ENCODE measurements at places on chromosomes 7 and 10.
A peak's percentile ranks its signal among the peaks of the same experiment; 100 is the strongest.

DNA sequence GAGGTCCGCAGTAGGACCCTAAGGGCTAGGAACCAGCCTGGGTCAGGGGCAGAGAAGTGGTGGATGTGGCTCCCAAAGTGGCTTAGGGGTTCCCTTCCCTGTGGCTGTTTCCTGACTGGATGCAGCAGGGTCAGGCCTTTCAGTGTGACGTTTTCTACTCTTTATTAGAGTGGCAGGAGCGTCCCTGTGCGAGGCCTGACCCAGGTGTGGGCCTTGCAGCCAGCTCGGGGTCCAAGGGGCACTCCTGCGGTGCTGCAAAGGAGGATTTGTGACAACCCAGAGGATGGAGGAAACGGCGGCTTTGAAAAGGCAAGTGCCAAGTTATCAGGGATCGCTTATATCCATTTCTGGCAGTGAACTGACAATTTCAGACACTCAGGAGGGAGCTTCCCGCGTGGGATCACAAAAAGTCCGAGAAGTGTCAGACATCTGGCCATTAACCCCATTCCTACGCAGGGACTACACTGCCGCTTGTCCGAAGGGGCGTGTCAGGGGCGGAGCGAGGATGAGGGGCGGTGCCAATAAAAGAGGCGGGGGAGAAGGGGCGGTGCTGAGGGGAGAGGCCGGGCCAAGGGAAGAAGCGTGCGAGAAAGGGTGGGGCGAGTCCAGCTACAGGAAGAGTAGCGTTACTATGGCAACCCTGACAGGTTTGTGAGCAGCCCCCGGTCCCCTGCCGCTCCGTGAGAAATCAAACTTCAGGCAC is 98.8 kb upstream of the ZNF722 start:
- DNase-seq, result peak; percentile 63

- no peak for DNase-seq
Observed at GRCh38 chr7:145394126-145394525, 558.3 kb upstream of the TPK1 start.

GRCh38 chr7:42590771-42591310 is 321.0 kb downstream of the C7orf25 start:
- no peak for DNase-seq

DNA sequence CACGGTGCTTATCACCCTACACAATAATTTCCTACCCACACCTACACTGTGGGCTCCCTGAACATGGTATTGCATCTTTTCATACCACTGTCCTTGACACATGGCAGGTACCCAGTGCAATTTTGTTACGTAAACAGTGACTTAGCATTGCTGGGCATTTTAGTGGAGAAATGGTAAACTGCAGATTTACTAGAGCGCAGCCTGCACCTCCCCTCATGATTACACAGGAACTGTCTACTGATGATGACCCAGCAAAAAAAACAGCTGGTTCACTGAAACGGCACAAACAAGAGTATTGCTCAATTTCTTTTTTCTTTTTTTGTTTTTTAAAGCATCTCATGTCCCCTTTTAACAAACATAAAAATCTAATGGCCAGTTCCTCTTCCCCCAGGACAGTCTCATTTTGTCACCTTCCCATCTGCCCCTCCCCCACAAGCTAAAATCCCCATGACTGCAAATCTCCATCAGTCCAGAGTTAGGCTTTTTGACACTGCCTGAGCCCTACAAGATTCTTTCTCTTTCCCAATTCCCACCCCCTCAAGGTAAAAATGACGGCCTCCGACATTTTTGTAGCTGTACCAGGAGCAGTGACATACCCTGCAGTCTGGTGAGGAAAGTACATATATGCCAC is 2.8 kb downstream of the ZNF746 start:
- no peak for DNase-seq

- no peak for DNase-seq
Observed at GRCh38 chr7:30332549-30332948, 48.2 kb downstream of the ZNRF2 start.

DNA sequence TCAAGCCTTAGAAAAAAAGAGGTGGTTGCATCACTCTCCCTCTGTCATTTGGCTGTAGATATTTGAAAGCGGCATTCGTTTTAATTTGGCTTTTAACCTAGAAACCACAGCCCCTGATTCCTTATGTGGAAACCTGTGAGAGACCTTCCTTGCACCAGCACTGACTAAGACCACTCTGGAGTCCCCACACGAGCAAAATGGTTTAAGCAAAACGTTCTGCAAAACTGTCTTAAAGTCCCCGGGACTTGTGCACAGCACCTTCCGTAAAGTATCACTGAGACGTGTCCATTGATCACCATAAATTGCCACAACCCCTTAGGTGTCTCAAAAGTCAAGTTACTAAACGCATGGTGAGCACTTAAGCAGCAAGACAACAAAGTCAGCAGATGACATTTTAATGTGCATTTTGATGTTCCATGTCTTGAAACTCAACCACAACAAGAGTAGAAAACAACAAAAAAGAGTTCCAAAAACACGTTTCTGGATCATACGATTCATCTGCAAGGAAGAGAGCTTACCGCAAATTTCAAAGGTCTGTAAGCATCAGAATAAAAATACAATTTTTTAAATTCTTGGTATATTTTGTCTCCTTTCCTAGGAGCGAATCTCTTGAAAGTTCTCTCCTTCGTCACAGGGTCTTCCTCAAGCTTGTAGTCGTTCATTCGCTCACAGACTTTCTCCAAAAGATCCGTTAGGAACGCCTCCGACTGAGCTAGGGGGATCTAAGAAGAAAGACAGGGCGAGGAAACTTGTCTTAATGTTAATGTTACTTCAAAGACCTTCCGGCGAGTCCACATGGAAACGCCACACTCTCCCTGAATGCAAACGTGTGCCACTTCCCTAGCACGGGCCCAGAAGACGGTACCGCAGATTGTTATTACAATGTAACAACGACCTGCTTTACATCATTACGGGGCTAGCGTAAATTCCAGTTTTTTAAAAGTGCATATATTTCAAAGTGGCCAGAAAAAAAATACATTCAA is 37.7 kb downstream of the CNPY1 start:
- DNase-seq, result no peak

GRCh38 chr10:33153251-33153967 is 181.1 kb downstream of the NRP1 start:
- DNase-seq, result no peak

GRCh38 chr10:123428391-123428790 is 237.8 kb upstream of the GPR26 start:
- no peak for DNase-seq

- DNase-seq, result no peak
Observed at GRCh38 chr10:76009531-76009930, 578.1 kb downstream of the LRMDA start.

- no peak for DNase-seq
Observed at GRCh38 chr10:5573319-5573950, 48.7 kb downstream of the CALML3 start.

GRCh38 chr7:41621953-41622831 is 80.7 kb downstream of the INHBA start:
- DNase-seq, result no peak

GRCh38 chr7:78703391-78703790 is 750.1 kb downstream of the MAGI2 start:
- no peak for DNase-seq

DNA sequence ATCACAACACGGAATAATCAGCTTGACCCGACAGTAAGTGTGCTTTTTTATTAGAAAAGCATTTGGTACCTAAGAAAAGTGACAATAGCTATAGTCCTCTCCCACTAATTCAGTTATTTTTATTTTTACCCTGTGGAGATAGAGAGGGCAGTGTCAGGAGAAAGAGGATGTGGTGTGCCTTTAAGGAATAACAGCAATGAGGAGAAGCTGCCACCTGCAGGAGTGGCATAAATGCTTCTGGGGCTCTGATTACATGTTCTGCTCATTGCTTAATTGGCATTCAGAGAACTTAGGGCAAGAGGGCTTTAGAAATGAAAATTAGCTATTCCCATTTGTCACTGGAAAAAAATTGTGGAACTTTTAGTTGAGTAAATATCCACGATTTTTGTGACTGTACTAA is 60.1 kb downstream of the DENND11 start:
- DNase-seq, result no peak

- DNase-seq, result no peak
Observed at GRCh38 chr7:157437519-157438061, 100.8 kb downstream of the DNAJB6 start.

GRCh38 chr7:28536259-28536658 is 123.9 kb downstream of the CREB5 start:
- DNase-seq, result no peak

DNA sequence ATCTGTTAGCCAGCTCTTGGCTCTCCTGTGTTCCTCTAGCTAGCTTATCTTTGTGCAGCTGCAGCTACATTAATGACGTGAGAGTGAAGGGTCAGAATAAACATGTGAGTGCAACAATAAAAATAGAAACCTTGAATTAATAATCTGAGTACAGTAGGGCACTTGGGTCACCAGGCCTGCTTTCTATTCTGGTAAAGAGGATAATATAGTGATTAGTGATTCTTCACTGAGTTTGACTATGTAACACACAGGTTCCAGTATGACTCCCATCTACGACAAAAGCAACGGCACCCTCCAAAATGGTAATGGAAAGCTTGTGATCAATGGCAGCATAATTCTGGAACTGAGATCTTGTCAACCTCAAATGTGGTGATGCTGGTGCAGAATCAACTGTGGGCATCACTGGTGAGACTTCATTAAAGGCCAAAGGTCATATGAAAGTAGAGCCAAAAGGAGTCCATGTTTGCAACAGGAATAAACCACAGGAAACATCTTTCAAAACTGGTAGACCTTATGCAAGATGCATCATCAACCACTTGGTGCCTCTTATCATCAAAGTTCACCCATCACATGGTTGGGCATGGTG is 77.6 kb downstream of the NRBF2 start:
- DNase-seq, result no peak

GRCh38 chr7:151437866-151438516 is 1.9 kb downstream of the CRYGN start:
- DNase-seq, result no peak

- no peak for DNase-seq
Observed at GRCh38 chr10:107561136-107561650, 396.7 kb upstream of the SORCS1 start.

- DNase-seq, result no peak
Observed at GRCh38 chr7:121521711-121522400, 125.7 kb upstream of the FAM3C start.

DNA sequence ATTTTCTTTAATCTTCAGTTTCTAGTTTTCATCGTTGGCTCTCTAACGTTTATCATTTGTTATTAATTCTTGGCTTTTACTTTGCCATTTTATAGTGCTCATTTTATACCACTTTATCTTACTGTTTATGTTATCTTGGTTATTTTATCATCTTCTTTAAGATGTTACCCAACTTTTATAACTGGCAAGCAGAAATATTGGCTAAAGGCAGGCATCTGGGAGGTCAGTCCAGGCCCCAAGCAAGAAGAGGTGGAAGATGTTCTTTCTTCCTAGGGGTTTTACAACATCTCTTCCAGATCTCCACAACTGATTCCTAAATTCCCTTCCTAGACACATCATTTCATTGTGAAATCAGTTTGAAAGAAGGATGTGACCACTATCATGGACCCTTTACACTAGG is 208.1 kb downstream of the AHR start:
- DNase-seq, result no peak

GRCh38 chr7:82593780-82594179 is 150.2 kb upstream of the CACNA2D1 start:
- DNase-seq, result no peak

DNA sequence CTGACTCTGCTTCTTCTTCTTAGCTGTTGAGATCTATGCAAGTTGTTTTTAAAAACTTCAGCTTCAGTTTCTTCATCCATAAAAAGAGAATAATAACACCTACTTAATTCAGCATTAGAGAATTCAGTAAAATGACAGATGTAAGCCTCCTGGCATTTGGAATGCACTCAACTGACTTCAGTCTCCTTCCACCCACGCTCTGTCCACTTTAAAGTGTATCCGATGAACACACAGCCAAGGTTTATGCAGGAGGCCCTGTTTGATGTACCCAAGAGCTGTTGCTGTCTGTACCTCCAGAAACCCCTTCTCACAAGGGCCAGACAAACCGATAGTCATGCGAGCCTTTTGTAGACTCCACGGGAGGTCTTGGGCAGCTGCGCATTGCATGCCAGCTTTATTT is 27.1 kb upstream of the SLC35B4 start:
- DNase-seq, result no peak

DNA sequence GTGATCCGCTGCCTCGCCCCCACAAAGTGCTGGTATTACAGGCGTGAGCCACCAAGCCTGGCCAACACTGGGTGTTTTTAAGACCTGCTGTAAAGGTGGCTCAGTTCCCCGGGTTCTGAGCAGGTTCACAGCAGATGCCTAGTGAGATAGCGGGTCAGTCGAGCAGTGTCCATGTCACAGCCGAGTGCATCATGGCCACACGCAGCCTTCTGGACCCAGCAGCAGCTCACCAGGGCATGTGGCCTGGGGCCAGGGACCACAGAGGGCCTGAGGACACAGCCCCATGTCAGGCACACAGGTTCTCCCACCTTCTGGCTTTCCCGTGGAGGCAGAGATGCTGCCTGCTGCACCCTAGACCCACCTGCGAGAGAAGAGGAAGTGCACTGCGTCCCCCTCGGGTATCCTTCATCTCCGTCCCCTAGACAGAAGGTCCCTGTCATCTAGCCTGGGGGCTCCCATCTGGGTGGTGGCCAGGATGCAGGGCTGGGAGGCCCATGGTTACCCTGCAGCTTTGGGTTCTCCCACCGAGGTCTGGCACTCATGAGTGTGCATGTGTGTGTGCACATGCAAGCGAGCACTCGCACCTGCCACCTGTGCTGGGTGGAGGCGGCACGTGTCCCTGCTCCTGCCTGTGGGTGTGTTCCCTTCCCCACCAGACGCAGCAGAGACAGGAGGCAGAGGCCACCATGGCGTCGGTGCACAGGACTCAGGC is 98.6 kb downstream of the NKX6-2 start:
- no peak for DNase-seq

- no peak for DNase-seq
Observed at GRCh38 chr7:154676422-154677073, 326.4 kb downstream of the PAXIP1 start.

- DNase-seq, result no peak
Observed at GRCh38 chr7:135262623-135263320, 29.1 kb downstream of the STRA8 start.
